ENCODE measurements at places on chromosomes 2 and 18.

- H3K4me3 ChIP-seq: no peak overlapping the region
- no peaks in the 10 kb centered on the region for H3K4me1 ChIP-seq
- no peak for DNase-seq
- H3K27me3 ChIP-seq: peaks cover 27% of the 10 kb centered on the region
- H3K36me3 ChIP-seq: no peaks in the 10 kb centered on the region
These were observed 106.9 kb downstream of the FARSB start for GRCh38 chr2:222548992-222549391.

GRCh38 chr2:53913721-53914120, 54.0 kb upstream of the GPR75 start:
- H3K4me3 ChIP-seq: peak overlapping the region; percentile 14
- H3K27me3 ChIP-seq: no peaks in the 10 kb centered on the region
- H3K36me3 ChIP-seq: peaks cover 29% of the 10 kb centered on the region
- peaks cover 21% of the 10 kb centered on the region for H3K4me1 ChIP-seq
- peak; percentile 5 for DNase-seq

- no peaks in the 10 kb centered on the region for H3K36me3 ChIP-seq
- peaks cover 39% of the 10 kb centered on the region for H3K27me3 ChIP-seq
- H3K4me3 ChIP-seq: no peak overlapping the region
- H3K27ac ChIP-seq: no peak overlapping the region
These were observed 106.7 kb downstream of the ACKR3 start for GRCh38 chr2:236676136-236676873.

DNA sequence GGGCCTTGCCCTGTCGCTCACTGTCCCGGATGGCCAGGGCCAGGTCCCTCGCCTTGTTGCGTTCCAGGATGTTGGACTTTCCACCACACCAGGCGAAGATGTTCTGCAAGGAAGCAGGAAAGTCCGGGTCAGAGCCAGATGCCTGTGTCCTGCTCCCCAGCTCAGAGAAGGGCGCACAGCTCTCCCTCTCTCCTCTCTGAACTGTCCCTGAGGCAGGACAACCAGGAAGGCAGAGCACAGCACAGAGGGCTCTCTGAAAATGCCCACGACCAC, 11.0 kb downstream of the CAPG start:
- no peaks in the 10 kb centered on the region for H3K27me3 ChIP-seq
- peaks cover 15% of the 10 kb centered on the region for H3K4me1 ChIP-seq
- H3K27ac ChIP-seq: peak overlapping the region; percentile 79
- DNase-seq: no peak
- H3K4me3 ChIP-seq: no peak overlapping the region

DNA sequence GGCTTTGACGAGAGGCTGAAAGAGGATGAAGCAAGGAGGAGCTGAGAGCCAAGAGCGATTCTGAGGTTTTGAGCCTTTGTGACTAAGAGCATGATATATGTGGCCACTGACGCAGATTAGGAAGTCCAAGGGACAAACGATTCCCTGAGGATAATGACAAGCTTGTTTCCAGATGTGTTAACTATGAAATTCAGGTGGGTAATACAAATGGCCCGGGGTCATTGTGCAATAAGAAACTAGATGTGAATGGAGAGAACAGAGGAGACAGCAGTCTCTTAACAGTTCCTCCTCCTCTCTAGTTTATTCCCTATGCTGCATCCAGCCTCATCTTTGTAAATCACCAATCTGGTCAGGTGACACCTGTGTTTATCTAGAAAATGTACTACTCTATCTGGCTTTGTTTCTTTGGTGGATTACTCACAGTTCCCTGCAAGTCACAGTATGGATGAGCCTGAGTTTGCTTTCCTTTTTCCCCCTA, 84.2 kb downstream of the SOCS6 start:
- no peak overlapping the region for H3K4me3 ChIP-seq
- H3K4me1 ChIP-seq: no peaks in the 10 kb centered on the region
- no peak overlapping the region for H3K27ac ChIP-seq
- no peak for DNase-seq

- H3K27ac ChIP-seq: no peak overlapping the region
- no peaks in the 10 kb centered on the region for H3K27me3 ChIP-seq
- peaks cover 11% of the 10 kb centered on the region for H3K36me3 ChIP-seq
- DNase-seq: no peak
- no peak overlapping the region for H3K4me3 ChIP-seq
- peaks cover 17% of the 10 kb centered on the region for H3K4me1 ChIP-seq
These were observed 3.1 kb downstream of the GORASP2 start for GRCh38 chr2:170932166-170932565.

DNA sequence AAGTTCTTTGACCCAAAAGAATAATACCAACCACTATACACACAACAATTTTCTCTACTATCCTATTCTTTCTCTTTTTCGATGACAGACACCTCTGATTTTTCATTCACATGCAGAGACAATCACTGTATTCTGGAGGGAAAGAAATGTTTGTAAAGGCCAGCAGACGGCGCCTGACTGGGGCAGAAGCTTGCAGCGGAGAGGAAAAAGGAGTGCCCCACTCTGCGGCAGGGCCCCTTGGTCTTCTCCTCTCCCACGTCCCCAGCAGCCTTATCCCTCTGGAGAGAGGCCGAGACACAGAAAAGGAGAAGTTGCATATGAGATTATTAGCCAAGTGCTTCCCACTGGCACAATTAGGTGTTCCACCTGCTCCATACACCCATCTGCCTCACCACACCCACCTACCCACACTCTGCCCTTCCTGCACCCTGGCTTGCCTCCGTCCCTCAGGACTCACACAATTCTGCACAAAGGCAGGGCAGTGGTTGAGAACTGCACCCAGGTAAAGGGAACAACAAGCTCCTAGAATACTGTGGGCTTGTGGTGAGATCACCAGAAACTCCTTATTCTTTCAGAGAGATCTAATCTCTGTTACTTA, 687.3 kb downstream of the NRXN1 start:
- no peak overlapping the region for H3K4me3 ChIP-seq
- peaks cover 31% of the 10 kb centered on the region for H3K27me3 ChIP-seq
- peaks cover 5% of the 10 kb centered on the region for H3K4me1 ChIP-seq
- no peaks in the 10 kb centered on the region for H3K36me3 ChIP-seq

DNA sequence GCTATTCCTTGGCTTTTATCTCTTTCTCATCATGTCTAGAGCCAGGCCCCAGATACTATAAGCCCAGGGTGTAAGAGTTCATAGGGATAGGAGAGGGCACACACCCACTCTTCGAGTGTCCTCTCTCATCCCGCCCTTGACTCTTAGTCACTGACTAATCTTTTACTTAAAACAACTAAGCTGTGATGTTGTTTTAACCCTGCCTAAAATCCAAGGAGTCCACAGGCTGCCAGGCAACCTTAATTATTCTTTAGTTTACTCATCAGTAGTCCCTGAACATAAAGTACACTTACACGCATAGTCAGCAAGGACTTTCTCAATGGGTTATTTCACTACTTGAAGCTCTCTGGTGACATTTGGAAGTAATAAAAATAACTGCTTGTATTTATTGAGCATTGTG, 28.4 kb downstream of the GREB1L start:
- no peaks in the 10 kb centered on the region for H3K36me3 ChIP-seq
- H3K27me3 ChIP-seq: peaks cover 5% of the 10 kb centered on the region
- no peak for DNase-seq
- H3K4me1 ChIP-seq: no peaks in the 10 kb centered on the region

DNA sequence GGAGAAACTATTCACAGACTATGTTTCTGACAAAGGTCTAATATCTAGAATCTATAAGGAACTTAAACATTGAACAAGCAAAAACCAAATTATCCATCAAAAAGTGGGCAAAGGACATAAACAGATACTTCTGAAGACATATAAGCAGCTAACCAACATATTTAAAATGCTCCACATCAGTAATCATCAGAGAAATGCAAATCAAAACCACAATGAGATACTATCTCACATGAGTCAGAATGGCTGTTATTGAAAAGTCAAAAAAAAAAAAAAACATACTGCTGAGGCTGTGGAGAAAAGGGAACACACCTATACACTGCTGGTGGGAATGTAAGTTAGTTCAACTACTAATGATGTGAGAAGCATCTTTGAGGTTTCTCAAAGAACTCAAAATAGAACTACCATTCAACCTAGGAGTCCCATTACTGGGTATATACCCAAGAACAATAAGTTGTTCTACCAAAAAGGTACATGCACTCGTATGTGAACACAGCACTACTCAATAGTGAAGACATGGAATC, 220.4 kb upstream of the TFPI start:
- H3K4me1 ChIP-seq: no peaks in the 10 kb centered on the region
- H3K27ac ChIP-seq: no peak overlapping the region
- H3K36me3 ChIP-seq: no peaks in the 10 kb centered on the region

DNA sequence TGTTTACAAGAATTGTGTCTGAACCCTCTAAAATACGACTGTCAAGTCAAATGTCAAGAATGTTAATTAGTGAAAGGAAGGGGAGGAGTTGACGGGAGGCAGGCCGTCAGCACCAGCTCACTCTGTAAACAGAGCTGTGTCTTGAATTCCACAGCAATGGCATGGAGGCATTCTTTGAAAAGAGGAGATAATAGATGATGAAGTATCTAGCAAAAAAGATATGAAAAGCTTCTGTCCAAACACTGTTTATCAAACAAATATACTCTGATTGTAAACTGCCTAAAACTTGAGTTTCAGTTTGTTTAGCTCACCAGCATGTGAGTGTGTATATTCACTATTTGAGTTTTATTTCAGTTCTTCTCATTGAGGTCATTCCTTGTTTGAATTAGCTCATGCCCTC, 94.7 kb upstream of the CDC42EP3 start:
- no peak overlapping the region for H3K4me3 ChIP-seq
- peaks cover 4% of the 10 kb centered on the region for H3K27me3 ChIP-seq
- DNase-seq: no peak
- H3K4me1 ChIP-seq: no peaks in the 10 kb centered on the region
- no peaks in the 10 kb centered on the region for H3K36me3 ChIP-seq

- no peak overlapping the region for H3K4me3 ChIP-seq
- peaks cover 16% of the 10 kb centered on the region for H3K36me3 ChIP-seq
- no peaks in the 10 kb centered on the region for H3K27me3 ChIP-seq
These were observed 4.2 kb downstream of the IRS1 start for GRCh38 chr2:226795281-226796011.

- no peaks in the 10 kb centered on the region for H3K27me3 ChIP-seq
- H3K36me3 ChIP-seq: no peaks in the 10 kb centered on the region
- no peak overlapping the region for H3K4me3 ChIP-seq
- H3K27ac ChIP-seq: no peak overlapping the region
- H3K4me1 ChIP-seq: peaks cover 4% of the 10 kb centered on the region
These were observed 22.8 kb upstream of the MYO3B start for GRCh38 chr2:170155022-170155722.

DNA sequence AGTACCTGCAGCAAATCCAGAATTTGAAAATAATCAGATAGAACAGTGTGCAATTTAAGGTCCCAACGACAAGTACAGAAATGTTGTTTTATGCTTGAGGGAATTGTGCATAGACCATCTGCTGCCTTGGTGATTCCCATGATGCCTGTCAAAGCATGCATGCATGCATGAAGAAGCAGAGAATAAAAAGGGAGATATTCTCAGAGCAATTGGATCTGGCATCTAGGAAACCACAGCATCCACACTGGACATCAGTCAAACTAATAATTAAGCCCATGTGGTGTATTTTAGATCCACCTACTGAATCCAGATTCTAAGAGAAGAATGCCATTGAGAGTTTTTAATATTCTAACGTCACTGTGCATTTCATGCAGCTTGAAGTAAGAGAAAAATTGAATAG, 361.2 kb downstream of the FSIP2 start:
- no peak overlapping the region for H3K4me3 ChIP-seq
- no peaks in the 10 kb centered on the region for H3K4me1 ChIP-seq
- H3K36me3 ChIP-seq: no peaks in the 10 kb centered on the region
- DNase-seq: no peak

GRCh38 chr2:138060301-138060635, 96.0 kb downstream of the HNMT start:
- H3K36me3 ChIP-seq: no peaks in the 10 kb centered on the region
- DNase-seq: no peak
- no peaks in the 10 kb centered on the region for H3K27me3 ChIP-seq

DNA sequence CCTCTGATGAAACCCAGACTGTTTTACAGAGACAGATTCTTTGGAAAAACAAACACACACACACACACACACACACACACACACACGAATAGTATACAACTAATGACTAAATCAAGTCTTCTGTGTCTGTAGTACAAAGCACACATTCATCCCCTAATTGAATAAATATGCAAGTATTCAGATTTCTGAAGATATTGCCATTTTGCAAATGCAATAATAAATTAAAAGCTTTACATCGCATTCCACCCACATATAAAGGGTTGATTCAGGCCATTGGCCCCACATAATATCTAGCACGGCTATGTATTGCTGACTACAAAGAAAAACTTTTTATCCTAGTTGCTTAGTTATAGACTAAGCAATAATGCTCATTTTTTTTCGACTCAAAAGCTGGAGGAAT, 86.2 kb downstream of the PAX3 start:
- no peaks in the 10 kb centered on the region for H3K27me3 ChIP-seq
- DNase-seq: no peak
- H3K27ac ChIP-seq: no peak overlapping the region
- no peaks in the 10 kb centered on the region for H3K4me1 ChIP-seq
- H3K36me3 ChIP-seq: no peaks in the 10 kb centered on the region

GRCh38 chr2:33314541-33314940, 161.9 kb upstream of the RASGRP3 start:
- no peaks in the 10 kb centered on the region for H3K36me3 ChIP-seq
- no peak overlapping the region for H3K4me3 ChIP-seq
- H3K4me1 ChIP-seq: no peaks in the 10 kb centered on the region
- no peak for DNase-seq
- H3K27me3 ChIP-seq: peaks cover 10% of the 10 kb centered on the region
- no peak overlapping the region for H3K27ac ChIP-seq

DNA sequence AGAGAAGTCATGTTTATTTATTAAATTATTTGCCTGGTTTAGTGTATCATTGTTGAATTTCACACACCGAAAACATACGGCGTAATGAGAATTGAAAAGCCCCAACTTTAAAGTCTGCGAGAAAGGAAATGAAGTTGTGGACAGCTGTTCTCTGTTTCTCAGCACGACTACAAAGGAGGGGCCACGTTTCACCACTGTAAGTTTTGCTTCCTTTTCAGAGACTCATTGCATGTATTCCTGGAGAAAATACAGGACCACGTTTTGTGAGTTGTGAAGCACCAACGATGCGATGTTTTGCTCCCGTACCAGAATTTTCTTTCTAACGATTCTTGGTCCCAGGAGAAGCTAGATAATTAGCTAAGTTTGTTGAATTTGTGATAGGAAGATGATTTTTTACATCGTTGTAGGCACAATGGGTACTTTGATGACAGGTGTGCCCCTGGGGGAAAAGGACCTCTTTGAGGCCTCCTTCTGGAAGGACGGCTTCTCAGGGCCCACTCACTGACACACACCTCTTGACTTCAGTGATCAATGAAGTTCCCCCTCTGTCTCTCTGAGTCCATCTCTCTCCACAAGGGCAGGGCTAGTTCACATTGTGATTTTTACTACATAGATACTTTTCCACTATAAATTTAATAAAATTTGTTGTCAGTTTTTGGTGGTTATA, 23.7 kb upstream of the ACKR3 start:
- peak overlapping the region; percentile 29 for H3K4me3 ChIP-seq
- H3K27me3 ChIP-seq: no peaks in the 10 kb centered on the region
- peak overlapping the region; percentile 56 for H3K27ac ChIP-seq
- H3K36me3 ChIP-seq: no peaks in the 10 kb centered on the region
- DNase-seq: no peak

GRCh38 chr2:96520697-96521096, 15.5 kb upstream of the NEURL3 start:
- peaks cover 32% of the 10 kb centered on the region for H3K4me1 ChIP-seq
- DNase-seq: no peak
- peaks cover 5% of the 10 kb centered on the region for H3K36me3 ChIP-seq
- H3K27me3 ChIP-seq: peaks cover 10% of the 10 kb centered on the region
- no peak overlapping the region for H3K4me3 ChIP-seq

GRCh38 chr2:232455426-232456255, at the start of gene ALPI:
TSS of gene ALPI (plus strand) at chr2:232456153. CDS start at chr2:232456200, 47 bp downstream.
- no peak for DNase-seq
- H3K4me1 ChIP-seq: no peaks in the 10 kb centered on the region
- no peak within 1 kb of the TSS for H3K4me3 ChIP-seq
- H3K27me3 ChIP-seq: peaks cover 44% of the 10 kb centered on the region

Measured in stimulated activated naive B cell treated with anti-CD40 and anti-IgM and Interleukin-4, amounts not matched to agents 10 μg/mL and 1 μg/mL and 100 μg/mL, for 72 hours (primary cell).